ENCODE measurements at places on chromosomes 16 and 17.

GRCh38 chr16:86059253-86060171, 160.6 kb downstream of the IRF8 start:
- no peak for DNase-seq

DNA sequence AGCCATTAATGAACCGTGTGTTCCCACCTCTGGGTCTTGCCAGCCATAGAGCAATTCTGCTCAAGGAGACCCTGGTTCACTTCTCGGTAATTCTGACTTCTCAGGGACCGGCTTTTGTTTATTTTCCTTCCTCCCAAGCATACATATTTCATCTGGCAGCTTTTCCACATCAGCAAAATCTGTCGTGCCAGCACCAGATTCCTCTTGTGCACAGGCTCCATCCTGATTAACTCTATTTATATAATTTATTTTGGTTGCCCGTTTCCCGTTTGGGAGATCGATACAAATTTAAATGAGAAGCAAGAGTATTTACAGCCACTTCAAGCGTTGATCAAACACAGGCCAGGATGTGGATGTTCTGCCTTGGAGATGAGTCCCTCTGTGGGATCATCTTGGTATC, 161.9 kb upstream of the XYLT1 start:
- DNase-seq, result no peak

GRCh38 chr16:87644596-87644995, 42.3 kb downstream of the JPH3 start:
- no peak for DNase-seq

DNA sequence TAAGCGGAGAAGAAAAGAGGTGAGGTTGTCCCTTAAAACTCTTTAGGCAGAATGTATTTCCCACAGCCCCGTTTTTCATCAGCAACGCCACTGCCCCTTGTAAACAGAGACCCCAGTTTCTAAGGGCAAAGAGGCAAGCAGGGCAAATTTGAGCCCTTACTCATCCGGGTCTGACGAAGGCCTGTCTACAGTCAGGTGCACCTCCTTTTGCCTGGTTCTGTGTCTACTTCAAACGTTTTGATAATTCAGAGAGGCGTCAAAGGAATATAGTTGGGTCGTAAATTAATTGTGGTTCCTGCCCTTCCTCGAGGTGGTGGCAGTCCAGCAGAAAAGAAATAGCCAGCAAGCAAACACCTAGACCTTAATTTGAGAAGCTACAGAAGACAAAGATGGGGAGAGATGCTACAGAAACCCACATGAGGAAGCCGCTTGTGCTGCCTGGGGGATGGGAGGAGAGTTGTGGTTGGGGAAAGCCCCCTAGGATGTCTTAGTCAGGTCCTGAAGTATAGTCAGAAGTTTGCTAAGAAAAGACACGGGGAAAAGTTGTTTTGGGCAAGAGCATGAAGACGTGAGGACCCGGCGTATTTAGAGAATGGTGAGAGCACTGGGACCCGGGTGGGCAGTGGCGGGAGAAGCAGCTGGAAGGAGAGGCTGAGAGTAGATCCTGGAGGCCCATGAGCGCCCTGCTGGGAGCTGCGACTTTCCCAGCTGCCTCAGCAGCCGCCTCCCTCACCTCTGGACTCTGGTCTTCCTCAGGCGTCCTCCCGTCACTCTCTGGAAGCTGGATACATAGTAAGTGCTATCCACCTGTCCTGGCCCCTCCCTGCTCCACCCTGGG, 2.4 kb downstream of the FBRS start:
- DNase-seq, result no peak

DNA sequence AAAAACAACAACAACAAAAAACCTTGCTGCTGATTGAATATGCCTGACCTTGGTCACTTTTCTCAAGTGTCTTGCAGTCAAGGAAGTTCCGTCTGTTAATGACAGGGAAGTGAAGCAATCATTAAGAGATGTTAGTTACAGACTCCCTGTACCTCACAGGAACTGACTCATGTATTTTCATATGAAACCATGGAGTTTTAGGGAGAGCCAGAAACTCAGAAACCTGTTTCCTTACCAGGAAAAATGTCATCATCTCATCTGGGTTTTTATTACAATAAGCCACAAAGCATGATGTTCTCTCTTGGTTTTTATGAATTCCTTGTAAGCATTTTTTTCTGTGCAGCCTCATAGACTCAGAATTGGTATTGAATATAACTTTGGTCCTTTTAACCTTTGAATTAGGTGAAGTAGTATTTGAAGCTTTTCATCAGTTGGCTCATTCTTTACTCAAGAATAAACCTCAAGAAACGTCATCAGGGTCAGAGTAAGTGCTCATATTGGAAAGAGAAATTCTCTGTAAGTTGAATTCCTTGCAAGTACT, 10.3 kb downstream of the LYRM1 start:
- DNase-seq, result no peak

DNA sequence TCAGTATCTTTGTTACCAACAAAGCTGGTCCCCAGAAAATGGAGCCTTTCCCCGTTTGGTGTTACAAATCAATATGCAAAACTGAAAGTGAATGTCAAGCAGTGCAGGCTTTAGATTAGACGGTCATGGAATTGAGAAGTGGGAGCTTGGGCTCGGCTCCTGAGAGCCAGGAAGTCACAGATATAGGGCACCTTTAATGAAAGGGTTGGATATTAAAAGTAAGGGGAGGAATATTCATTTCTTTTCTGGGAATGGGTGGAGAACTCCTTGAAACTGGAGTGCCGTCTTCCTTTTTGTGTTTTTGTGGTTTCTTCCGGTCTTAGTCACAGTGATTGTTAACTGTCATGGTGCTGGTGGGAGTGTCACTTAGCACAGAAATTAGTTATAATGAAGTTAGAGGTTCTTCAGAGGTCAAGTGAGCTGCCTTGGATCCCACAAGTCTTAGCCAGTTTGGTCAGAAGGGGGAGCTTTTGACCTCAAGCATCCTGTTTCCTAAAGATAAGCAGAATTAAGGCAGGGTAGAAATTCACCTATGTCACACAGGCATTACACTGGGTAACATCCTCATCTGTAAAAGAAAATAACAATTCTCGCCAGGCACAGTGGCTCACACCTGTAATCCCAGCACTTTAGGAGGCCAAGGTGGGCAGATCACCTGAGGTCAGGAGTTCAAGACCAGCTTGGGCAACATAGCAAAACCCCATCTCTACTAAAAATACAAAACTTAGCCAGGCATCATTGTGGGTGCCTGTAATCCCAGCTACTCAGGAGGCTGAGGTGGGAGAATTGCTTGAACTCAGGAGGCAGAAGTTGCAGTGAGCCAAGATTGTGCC, 9.6 kb upstream of the EIF1 start:
- peak; percentile 9 for DNase-seq

- no peak for DNase-seq
Observed at GRCh38 chr16:89721546-89722391, 432 bp downstream of the ZNF276 start.

- no peak for DNase-seq
Observed at GRCh38 chr16:27152801-27153200, 50.5 kb upstream of the KDM8 start.

DNA sequence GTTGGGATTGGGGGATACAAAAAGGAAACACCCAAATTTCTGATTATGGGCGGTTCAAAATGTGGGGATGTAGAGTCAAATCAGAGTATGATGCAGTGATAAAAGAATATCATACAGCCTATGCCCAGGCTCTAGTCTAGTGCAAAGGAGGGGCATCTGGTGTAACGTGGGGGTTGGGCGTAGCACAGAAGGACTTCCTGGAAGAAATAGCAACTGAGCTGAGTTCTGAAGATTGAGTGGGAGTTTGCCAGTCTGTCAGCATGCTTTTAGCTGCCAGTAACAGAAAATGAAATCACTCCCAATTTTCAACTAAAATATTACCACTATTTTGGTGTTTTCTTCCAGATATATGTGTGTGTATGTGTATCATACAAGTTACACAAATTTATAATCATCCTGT, 196.9 kb downstream of the SPECC1 start:
- no peak for DNase-seq

DNA sequence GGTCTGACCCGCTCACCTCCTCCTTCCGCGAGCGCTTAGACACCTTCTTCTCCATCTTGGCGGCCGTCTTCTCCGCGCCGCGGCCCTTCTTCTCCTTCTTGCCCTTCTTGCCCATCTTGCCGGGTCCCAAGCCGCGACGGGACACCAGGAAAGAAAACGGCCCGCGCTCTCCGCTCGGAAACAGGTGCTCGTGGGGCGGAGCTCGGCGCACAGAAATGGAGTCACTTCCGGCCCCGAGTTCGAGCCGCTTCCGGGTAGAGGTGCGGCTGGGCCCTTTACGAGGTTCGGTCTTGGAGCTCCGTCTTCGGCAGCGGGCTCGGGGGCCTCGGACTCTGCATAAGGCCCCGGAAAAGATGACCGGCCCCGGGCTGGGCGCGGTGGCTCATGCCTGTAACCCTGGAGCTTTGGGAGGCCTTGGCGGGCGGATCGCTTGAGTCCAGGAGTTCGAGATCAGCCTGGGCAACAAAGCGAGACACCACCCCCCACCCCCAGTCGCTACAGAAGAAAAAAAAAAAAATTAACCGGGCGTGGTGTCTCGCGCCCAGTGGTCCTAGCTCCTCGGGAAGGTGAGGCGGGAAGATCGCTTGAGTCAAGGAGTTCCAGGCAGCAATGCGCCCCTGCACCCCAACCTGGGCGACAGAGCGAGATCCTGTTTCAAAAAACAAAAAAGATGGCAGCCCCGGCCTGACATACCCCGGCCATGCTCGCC, at the start of gene KLHDC4:
Gene KLHDC4 (minus strand): TSS at position 211 of the 709 bp plus-strand sequence. CDS start 96 bp downstream, at position 115.
- DNase-seq, result peak; percentile 9

DNA sequence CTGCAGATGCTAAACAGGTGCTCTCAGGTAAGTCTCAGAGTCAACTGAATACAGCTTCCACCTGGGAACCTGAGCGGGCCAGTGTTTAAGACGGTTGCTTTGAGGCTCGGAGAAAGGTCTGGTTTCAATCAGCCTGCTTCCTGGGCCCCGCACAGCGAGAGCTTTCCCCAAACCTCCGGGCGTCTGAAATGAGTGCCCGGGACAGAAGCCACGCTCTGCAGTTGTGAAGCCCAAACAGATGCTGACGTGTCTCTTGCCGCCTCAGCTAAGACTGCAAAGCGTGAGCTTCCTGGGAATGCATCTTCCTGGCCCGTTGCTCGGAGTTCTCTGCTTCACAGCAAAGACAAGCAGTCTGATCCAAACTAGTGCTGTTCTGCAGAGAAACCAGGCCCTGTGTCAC, 36.7 kb downstream of the PLXDC1 start:
- DNase-seq, result no peak

GRCh38 chr16:855471-855870, 54.9 kb upstream of the GNG13 start:
- no peak for DNase-seq

DNA sequence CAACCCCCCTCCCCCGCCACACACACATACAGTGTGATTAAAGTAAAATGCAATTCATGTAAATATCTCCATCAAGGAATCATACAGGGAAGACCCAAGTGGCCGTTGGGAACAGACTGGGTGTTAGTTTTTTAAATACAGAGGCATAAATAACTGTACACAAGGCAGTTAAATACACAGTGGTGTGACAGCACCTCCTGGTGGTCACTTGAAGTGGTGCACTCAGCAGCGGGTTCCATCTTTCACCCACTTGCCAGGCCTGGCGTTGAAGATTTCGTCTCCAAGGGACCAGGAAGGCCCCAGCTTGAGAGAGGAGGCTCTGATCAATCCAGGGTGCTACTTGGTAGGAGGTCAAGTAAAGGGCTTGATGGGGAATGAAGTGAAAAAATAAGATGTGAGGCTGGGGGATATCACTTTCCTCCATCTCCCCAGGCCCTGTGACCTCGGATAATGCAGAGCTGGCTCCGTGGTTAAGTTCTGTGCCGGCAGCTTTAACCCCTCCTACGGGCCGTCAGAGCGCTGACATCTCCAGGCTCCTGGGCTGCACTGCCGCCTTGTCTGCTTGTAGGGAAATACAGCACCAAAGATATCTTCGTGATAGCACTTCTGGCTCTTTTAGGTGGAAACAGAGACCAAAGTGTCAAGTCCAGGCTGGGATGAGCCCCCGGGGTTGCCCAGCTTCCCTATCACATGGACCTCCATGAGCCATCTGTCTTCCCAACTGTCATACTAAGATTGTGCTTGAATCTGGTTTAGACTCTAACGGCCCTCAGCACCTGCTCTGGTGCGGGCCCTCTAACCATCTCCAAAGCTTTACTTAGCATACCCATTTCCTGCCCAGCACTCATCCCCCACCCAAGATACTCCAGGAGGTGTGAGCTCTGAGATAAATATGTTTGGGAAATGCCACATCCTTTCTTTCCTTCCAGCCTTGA, 20.7 kb downstream of the LGALS9 start:
- no peak for DNase-seq

DNA sequence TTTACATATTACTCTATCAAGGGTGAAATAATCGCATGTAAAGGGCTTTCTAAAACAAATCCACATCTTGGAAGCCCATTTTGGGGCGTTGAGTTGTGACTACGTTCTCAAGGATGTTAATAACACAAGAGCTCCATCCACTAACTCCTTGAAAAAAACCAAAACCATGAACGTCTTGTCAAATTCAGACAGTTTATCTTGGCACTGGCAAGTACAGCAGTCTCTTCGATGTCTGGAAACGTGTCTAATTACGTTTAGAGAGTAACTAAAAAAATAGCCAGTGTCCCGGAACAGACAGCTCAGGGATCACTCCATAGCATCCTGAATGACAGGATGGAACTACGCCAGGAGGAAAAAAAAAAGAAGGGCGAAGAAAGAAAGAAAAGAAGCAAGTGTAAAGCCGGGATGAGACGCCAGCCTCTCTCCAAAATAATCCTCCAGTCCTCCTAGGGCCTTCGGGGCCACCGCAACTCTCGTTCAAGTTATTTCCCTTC, 954 bp downstream of the MYO1D start:
- peak; percentile 39 for DNase-seq

DNA sequence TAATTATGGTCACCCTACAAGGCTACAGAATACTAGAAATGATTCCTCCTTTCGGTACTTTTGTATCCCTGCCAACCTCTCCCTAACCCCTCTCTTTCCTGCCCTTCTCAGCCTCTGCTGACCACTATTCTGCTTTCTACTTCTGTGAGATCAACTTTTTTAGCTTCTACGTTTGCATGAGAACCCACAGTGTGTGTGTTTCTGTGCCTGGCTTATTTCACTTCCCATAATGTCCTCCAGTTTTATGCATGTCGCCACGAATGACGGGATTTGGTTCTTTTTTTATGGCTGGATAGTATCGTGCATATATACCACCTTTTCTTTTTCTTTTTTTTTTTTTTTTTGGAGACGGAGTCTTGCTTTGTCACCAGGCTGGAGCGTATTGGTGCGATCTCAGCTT, 92.1 kb downstream of the RAP1GAP2 start:
- no peak for DNase-seq

- DNase-seq, result no peak
Observed at GRCh38 chr17:48546137-48546923, 1.4 kb upstream of the HOXB2 start.

DNA sequence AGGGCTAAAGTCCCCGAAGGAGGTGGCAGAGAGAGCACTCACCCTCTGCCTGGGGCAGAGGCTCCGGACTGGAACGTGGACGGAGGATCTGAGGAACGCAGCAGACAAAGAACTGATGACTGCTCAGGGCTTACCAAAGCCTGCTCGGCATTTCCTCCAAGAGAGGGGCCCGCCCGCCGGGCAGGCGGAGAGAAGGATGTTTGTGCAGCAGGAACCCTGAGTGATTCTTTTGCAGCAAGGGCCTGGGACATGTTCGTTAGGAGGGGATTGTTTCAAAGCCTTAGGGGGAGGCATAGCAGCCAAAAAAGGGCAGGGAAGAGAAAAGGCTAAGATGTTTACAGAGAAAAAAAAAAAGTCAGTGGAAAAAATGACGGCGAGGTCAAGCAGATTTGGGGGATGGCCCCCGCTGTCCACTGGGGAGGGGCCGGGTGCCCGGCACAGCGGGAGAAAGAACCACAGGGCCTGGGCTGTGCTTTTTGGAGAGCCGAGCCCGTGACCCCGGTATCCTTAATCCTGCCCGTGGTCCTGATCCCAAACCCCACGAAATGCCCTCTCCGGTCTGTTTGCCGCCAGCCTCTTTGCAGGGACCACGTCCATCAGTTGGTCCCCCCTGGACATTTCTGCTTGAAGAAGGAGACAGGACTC, 129.3 kb downstream of the NTN1 start:
- DNase-seq, result no peak

Data from DMS79 (cell line).